ENCODE measurements at places on chromosomes 6 and 20.

DNA sequence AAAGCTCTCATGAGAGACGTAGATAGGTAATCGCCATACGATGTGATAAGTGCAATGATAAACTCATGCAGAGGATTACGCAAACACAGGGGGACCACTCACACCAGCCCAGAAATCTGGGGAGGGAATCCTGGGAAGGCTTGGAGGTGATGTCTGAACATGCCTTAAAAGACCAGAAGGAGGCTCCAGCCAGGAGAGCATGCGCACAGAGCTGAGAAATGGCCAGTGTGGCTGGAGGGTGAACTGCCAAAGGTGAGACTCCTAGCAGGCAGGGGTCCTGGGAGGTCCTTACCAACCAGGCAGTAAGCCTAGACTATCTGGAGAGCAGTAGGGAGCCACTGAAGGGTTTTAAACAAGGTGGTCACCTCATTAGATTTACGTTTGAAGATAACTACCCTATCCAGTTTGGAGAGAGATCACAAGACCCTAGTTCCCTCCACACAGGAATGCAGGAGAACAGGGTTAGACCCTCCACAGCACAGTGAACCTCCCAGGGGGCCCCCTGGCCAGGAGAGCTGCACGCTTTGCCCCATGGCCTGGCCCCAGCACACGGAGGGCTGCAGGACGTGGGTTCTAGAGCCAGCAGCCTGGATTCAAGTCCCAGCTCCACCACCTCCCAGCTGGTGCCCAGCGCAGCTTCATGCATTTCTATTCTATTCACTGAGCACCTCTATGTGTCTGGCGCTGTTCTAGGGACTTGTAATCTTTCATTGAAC, 13.1 kb downstream of the MDFI start:
- no peak for DNase-seq

GRCh38 chr6:132959639-132960326, 145.4 kb downstream of the RPS12 start:
- no peak for DNase-seq

DNA sequence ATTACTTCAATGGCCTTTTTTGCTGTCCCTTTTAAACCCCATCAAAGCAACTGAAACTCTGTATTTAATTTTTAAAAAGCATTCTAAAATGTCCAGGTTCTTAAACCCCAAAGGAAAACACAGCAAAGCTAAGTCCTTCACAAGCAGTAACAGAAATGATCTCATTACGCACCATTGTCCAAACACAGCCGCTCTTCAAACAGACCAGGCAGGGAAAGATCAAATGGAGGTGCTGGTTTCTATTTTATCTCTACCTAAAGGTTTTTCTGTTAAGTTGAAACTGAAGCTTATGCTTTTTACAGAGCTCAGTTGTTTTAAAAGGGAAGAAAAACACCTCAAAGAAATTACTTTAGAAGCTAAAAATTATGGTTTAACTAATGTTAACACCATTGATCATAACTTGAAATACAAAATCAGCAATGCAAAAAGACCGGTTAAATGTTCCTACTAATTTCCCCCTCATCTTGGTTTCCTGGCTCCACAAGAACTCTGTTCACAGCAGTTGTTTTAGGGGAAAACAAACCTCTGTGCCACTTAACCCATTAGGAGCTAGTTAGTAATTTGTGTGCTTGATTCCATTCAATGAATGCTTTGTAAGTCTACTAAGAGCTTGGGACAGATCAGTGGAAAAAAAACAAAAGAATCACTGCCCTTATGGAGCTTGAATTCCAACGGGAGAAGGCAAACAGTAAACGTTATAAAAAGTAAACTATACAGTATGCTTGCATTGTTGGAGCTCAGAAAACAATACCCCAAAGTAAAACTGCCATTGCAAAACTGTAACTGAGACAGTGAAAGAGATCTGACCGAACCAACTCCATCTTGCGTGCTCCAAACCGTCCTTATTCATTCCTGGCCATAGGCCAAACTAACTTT, 87.4 kb downstream of the CD24 start:
- no peak for DNase-seq

- DNase-seq: no peak
Observed at GRCh38 chr6:79184641-79185040, 49.8 kb downstream of the HMGN3 start.
